CD4-positive, alpha-beta T cell treated with Interleukin-21 for 1 hour (primary cell): ENCODE measurements at places on chromosomes 5 and 9.

GRCh38 chr5:1648806-1649205, 125.0 kb upstream of the LPCAT1 start:
- DNase-seq: no peak

DNA sequence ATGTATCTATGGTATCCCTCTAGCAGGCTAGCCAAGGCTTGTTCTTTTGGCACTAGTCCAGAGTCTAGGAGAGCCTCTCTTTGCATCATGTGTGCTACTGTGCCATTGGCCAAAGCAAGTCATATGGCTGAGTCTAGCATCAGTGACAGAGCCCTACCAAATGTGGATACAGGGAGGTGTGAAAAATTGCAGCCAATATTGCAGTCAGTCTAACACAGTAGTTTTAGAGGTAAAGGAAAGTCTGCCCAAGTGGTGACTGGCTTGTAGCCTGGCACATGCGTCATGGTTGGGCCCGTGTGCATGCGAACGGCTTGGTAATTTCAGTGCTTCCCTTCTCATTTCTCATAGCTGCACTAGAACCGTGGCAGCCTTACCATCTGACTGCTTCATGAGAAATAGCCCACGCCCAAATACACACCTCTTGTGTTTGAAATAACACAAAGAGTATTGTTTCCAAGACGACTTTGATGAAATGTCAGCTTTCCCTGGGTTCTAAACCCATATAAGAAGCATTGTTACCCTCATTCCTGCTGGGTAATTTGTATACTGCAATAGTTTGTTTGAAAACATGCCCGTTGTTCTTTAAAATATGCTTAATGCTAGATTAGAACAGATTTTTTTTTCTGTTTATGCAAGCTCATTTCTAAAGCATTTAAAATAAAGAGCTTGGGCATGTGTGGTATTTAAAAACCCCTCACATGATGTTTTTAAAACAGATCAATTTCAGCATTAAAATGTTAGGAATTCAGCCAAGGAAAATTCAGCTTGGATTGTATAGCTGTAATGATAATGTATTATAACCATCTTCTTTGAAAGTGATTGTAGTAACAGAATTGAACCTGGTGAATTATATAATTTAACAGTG, 113.2 kb downstream of the TLE4 start:
- no peak for DNase-seq

DNA sequence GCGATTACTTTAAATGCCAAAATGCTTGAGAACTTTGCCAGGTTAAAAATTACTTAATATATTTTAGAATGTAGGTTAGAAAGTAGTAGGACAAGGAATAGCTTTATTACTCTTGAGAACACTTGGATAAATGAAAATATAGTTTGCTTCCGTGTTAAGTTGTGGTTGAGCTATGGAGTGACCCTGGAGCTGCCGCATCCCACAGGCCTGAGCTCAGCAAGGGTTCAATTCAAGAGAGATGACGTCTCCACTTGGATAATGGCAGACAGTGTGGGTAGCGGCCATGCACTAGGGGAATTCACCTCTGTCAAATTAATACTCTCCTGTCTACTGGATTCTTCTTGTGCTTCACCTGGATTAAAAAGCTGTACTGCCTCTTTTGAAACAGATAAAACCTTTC, 105.0 kb downstream of the GAPVD1 start:
- DNase-seq: no peak

DNA sequence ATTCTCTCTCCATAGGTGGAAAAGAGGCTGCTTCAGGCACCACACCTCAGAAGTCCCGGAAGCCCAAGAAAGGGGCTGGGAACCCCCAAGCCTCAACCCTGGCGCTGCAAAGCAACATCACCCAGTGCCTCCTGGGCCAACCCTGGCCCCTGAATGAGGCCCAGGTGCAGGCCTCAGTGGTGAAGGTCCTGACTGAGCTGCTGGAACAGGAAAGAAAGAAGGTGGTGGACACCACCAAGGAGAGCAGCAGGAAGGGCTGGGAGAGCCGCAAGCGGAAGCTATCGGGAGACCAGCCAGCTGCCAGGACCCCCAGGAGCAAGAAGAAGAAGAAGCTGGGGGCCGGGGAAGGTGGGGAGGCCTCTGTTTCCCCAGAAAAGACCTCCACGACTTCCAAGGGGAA, 16.4 kb downstream of the CD74 start:
- no peak for DNase-seq

DNA sequence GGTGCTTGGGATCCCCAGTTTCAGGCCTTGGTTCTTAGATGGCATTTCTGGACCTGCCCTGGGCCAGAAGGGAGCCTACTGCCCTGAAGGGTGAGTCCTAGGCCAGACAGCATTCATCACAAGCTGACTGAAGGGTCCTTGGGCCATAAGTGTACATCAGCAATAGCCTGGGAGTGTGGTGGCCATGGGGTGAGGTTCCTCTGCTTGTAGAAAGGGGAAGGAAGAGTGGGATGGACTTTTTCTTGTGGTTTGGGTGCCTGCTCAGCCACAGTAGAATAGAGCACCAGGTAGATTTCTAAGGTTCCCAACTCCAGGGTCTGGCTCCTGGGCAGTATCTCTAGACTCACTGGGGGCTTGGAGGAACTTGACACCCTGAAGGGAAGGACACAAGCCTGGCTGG, 95.2 kb upstream of the PHF24 start:
- no peak for DNase-seq

DNA sequence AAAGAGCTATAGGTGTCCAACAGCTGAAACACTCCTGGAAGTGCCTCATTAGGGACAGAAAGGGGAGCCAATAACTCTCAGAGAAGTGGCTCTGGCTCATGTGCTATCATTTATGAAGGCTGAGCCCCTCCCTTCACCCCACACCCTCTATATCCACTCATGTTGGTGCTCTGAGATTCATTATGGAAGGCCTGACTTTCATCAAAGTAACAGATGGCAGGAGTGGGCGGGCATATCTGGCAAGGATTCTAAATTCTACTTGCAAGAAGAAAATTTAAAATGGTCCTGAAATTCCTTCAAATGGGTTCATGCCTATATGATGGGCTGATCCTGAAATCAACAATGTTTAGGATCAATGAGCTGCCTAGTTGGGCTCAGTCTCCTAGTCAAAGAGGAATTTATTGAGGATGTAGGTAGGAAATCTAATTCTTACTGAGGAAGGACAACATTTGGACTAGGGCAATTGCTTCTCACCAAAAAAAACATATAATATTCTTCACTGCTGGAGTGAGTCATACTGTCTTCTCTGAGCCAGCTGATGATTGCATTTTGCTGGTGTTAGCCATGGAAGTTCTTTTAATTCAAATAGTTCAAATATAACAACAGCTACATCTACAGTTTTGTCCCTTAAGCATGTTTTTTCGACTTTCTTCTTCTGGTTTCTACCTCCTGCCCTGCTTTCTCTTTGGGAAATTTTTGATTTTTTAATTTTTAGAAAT, 23.5 kb downstream of the NMRK1 start:
- no peak for DNase-seq

DNA sequence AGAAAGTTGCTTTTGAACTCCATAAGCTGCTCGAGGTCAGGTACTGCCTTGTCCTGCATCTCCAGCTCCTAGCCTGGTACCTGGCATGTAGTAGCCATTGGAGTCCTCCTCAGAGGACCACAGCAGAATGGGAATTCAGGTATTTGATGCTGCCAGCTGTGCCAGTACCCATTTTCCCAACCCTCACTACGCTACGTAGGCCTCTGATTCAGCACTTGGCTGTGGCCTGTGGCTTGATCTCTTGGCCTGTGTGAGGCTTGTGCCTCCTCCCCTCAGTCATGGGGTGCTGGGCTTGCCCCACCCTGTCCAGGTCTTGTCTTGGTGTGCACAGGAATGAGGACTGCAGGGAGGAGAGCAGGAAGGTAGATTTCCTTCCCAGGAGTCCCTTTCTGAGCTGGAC, 11.8 kb downstream of the OTULIN start:
- peak; percentile 24 for DNase-seq

GRCh38 chr5:175471628-175472027, 6.7 kb upstream of the SFXN1 start:
- DNase-seq: no peak

DNA sequence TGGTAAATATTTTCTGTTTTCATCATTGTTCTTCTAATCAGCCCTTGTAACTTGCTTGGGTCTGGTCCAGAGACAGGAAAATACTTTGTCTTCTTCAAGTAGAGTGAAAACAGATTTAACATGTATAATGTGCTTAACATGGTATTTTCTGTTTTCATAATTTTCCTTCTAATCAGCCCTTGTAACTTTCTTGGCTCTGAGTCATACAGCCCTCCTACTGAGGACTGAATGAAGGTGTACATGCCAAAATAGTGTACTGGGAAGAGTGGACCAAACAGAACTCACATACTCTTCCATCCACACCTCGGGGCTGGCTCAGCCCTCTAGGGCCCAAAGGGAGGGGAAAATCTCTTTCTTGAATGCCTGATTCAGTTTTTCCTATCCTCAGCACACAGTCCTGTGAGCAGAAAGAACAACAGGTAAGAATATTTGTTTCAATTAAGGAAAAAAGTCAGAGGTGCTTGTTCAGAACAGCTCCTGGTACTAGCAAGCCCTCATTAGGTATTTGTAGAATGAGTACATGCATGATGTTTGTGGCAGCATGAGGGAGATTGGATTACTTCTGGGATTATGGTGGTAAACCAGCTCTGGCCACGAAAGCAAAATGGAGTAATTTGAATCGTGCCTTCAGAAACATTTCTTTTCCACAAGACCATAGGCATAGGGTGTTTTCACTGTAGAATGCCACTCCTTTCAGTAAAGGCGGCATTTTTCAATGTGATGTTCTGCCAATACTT, 24.2 kb upstream of the MACIR start:
- no peak for DNase-seq

GRCh38 chr5:143922718-143923117, 110.8 kb downstream of the HMHB1 start:
- DNase-seq: no peak

- DNase-seq: no peak
These were observed 183.4 kb downstream of the TMC1 start for GRCh38 chr9:72704688-72705375.

DNA sequence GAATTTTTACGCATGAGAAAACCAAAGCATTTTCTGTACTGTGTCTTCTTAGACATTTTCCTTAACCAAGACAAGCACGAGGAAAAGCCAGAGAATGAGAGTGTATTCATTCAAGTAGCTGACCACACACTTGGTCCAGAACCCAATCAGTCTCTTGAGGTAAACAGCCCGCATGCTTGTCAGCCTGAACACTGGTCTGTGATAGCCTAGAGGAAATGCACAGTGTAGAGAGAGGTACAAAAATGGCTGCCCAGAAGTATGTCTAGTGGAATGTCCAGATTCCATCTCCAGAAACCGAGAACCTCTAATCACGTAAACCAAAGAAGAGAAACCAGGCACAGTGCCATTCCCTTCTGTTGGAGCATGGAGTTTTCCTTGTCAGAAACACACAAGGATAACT, 80.0 kb upstream of the SNX2 start:
- DNase-seq: no peak

DNA sequence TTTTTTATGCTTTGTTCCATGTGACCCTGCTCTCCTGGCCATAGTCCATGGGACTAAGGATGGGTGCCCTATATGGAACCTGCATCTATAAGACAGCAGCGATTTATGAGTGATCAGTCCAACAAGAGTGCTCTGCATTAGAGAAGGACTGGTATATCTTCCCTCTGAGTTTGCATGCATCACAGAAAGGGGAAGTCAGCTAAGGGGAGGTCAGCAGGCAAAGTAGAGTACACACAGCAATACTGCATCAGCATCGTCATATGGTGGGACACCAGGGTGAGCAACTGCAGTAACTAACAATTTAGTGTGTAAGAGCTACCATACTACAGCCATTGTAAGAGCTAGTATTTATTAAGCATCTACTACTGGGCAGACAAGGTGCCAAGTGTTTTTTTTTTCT, 311.3 kb downstream of the NDUFS4 start:
- DNase-seq: no peak

- no peak for DNase-seq
These were observed 1006.4 kb upstream of the CTNND2 start for GRCh38 chr5:12910641-12911040.

DNA sequence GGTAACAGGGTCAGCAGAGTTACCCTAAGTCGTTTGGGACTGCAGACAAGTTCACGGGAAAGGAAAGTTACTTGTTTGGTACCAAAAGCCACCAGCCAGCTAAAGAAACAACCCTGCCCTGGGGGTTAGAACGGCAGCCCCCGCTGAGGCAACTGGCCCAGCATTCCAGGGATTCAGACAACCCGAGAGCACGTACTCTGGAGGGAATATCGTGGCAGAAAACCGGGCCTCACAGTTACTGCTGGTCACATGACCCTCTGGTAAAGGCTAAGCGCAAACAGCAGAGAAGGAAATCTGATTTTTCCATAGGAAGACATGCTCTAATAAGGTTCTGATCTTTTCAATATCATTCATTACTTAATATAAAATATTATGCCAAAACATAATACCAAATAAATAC, 22.5 kb upstream of the MLANA start:
- no peak for DNase-seq

- no peak for DNase-seq
These were observed 20.0 kb upstream of the MSANTD3 start for GRCh38 chr9:100406962-100407361.

DNA sequence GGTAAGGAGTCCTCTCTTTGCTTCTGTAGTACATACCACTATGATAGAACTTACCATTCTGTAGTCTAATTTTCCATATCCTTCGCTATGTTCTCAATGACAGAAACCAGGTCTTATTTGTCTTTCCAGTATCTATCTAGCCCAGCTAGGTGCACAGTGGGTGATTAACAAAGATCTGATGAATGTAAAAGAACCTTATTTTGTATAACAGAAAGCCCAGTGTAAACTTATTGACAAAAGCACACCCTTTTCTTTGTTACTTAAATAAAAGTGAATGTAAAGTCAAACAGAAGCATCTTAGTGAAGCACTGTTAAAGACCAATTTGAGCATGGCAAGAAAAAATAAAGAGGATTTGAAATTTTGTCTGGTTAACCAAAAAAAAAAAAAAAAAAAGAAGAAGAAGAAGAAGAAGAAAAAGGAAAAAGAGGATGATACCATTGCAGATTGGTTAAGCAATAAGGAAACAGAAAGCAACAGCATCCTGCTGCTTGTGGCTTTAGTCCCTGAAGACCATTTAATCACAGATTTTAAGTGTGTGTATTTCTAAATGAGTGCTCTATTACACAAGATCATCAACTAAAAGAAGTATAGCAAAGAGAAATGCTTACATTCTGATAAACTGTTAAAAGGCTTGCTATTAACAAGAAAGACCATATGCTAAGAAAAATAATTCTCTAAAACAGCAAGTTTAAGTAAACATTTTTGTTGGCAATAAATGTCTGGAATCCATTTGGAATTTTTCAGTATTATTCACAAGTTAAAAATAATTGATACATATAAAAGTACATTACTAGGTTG, 21.2 kb downstream of the MEGF9 start:
- DNase-seq: no peak

- DNase-seq: no peak
These were observed 56.5 kb downstream of the PDE4D start for GRCh38 chr5:59837071-59837470.
